ENCODE measurements at places on chromosomes 5 and 9. TPM values are rescaled to one million over a fixed set of nuclear protein-coding genes. Genes with fewer than 3 reads are reported as not detected.

SEMA6A gene
- total RNA-seq: 30.0 TPM

CTNND2 gene
- 39.4 TPM for total RNA-seq

OR13C8 gene
- not detected for total RNA-seq

ZNF622 gene
- total RNA-seq: 24.0 TPM

DNA sequence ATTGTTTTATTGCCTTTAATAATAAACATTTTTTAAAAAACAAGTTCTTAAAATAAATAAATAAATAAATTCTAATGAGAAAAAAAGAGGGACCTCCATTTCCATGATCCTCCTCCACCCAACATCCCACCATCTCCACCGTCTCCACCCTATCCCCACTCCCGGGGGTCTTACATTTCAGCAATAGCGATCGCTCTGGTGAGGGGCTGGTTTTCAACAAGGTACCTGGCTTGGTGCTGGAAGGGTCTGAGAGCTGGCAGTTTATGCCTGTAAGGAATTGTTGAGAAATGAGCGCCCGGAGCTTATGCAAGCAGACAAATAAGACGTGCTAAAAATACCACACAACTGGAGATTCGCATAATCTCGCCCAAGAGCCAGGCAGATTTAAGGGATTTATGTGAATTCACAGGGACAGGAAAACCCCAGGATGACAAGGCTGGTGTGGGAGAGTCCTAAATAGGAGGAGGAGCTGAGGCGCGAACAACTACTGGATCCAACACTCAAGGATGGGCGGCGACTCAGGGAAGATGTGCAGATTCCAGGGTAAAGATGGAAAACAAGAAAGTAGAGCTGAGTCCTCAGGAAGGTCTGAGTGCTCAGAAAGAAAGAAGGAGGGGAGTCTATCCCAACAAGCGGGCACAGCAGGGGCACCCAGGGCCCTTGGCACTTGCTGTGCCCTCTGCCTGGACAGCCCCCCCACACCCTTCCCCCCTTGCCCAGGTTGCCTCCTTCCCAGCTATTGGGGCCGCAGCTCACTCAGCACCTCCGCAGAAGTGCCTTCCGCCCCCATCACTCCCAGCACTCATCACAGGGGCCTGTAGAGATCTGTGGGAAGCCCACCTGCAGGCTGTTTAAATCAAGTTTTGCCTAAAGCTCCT, 27.0 kb downstream of the TRIM14 start:
- no peak overlapping the region for H3K27ac ChIP-seq
- peaks cover 17% of the 10 kb centered on the region for H3K27me3 ChIP-seq
- no peaks in the 10 kb centered on the region for H3K4me1 ChIP-seq
- no peaks in the 10 kb centered on the region for H3K36me3 ChIP-seq
- H3K4me3 ChIP-seq: no peak overlapping the region

DNA sequence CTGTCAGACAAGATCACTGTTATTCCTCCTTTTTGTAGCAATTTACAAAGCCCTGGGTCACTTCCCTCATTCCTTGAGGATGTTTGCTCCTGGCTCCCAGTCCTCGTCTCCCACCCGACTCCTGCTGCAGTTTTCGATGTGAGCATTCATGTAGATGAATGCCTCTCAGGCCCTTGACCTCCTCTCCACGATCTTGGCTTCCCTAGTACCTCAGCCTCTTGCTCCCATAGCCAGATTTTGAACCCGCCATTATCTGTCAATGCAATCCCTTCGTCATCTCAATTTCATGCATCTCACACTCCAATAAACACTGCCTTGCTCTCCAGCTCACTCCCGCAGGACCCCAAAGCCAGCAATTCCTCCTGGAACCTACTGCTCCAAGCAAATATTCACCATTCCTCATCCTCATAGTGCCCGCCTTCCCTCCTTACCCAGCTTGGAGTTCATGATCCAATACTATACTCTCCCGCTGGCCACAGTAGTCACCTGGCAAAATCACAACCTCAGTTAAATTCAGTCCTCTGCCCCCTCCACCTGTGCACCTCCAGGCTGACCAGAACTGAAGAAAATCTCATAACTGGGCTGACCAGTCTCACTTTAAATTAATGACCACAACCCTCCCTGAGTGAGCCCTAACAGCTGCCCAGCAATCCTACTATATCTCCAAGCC, 35.1 kb upstream of the JADE2 start:
- no peak overlapping the region for H3K27ac ChIP-seq
- no peak overlapping the region for H3K4me3 ChIP-seq
- no peaks in the 10 kb centered on the region for H3K4me1 ChIP-seq
- no peaks in the 10 kb centered on the region for H3K27me3 ChIP-seq
- no peak for DNase-seq
- no peaks in the 10 kb centered on the region for H3K36me3 ChIP-seq

DNA sequence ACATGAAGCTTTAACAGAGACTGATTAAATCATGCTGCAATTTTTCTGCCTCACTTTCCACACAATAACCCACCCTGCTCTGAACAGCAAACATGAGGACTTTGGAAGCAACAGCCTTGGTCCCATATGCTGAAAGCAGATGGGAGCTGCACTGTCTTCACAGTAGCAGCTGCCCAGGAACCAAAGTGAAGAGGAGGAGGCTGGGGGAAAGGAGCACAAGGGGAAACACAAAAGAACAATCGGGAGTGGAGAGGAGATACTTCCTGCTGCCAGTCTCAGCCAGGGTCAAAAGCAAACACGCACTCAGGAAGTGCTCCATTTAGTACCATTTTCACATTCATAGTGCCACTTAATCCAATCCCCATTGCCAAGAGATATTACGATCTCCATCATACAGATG, 183.3 kb upstream of the PUM3 start:
- peak overlapping the region; percentile 13 for H3K27ac ChIP-seq
- peaks cover 11% of the 10 kb centered on the region for H3K27me3 ChIP-seq
- H3K4me1 ChIP-seq: peaks cover 5% of the 10 kb centered on the region
- no peaks in the 10 kb centered on the region for H3K36me3 ChIP-seq

DNA sequence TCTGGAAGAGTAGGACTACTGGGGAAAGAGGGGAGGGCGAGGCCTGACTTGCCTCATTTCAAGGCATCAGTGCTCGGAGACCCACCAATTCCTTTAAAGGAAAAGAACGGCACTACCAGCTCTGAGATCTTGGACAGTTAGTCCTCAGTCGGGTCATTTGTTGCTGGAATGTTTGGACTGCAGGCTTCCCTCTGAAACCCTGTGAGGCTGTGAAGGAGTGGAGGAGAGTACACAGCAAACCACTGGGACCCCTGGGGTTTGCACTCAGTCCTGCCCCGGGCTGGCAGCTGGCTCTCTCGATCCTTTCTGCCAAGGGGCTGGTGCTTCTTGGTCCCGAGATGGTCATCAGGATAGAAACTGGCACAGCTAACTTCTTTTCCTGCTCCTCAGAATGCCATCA, 194.5 kb downstream of the TRIO start:
- H3K36me3 ChIP-seq: peaks cover 11% of the 10 kb centered on the region
- peaks cover 29% of the 10 kb centered on the region for H3K4me1 ChIP-seq
- H3K27ac ChIP-seq: no peak overlapping the region
- no peak for DNase-seq
- H3K4me3 ChIP-seq: no peak overlapping the region
- no peaks in the 10 kb centered on the region for H3K27me3 ChIP-seq

- no peaks in the 10 kb centered on the region for H3K27me3 ChIP-seq
- no peak for DNase-seq
- H3K4me3 ChIP-seq: no peak overlapping the region
- H3K4me1 ChIP-seq: no peaks in the 10 kb centered on the region
- no peak overlapping the region for H3K27ac ChIP-seq
These were observed 25.6 kb upstream of the LARP1 start for GRCh38 chr5:154729613-154730012.

GRCh38 chr9:101172616-101173015, 144.1 kb downstream of the PLPPR1 start:
- no peak for DNase-seq
- H3K36me3 ChIP-seq: no peaks in the 10 kb centered on the region

- no peak overlapping the region for H3K4me3 ChIP-seq
- DNase-seq: no peak
- H3K4me1 ChIP-seq: no peaks in the 10 kb centered on the region
- H3K27ac ChIP-seq: no peak overlapping the region
- H3K36me3 ChIP-seq: no peaks in the 10 kb centered on the region
These were observed 184.0 kb downstream of the PBX3 start for GRCh38 chr9:125931211-125931610.

GRCh38 chr9:136552117-136552703, 6.4 kb upstream of the NOTCH1 start:
- no peak overlapping the region for H3K27ac ChIP-seq
- DNase-seq: no peak
- H3K27me3 ChIP-seq: no peaks in the 10 kb centered on the region
- H3K4me3 ChIP-seq: peak overlapping the region; percentile 67
- no peaks in the 10 kb centered on the region for H3K36me3 ChIP-seq

DNA sequence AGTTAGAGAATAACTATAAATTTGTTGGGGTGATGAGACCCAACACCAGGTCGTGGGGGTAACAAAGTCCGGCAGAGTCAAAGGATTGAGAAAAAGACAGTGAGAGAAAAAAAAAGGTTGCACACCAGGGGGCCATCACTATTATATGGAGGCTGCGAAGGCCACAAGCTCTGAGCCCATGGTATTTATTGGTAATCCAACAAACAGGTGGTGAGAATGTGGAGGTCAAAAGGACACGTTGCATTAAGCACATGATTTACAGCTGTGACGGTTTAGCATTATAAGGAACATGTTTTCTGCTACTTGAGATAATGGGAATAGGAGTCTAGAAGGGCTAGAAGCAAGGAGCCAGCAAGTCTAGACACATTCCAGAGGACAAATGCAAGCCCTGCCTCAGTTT, 2202.2 kb upstream of the C9orf72 start:
- H3K4me1 ChIP-seq: no peaks in the 10 kb centered on the region
- H3K27ac ChIP-seq: no peak overlapping the region
- no peak for DNase-seq

DNA sequence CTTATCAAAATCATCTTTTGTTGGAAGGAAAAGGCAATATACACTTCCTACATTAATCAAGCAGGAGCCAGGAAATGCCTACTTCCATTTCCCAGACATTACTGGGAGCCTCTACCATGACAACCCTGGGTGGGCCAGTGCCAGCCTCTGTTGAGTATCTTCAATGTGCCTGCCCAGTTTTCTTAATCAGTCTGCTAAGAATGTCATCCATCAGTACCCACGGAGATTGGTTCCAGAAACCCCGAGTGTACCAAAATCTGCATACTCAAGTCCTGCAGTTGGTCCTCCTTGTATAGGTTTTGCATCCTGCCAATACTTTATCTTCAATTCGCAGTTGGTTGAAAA, 82.4 kb downstream of the MARCHF3 start:
- no peaks in the 10 kb centered on the region for H3K36me3 ChIP-seq
- H3K4me3 ChIP-seq: no peak overlapping the region
- no peak overlapping the region for H3K27ac ChIP-seq
- no peaks in the 10 kb centered on the region for H3K27me3 ChIP-seq
- no peak for DNase-seq

GRCh38 chr9:13967438-13967837, 346.5 kb downstream of the NFIB start:
- no peak overlapping the region for H3K27ac ChIP-seq
- H3K36me3 ChIP-seq: no peaks in the 10 kb centered on the region
- no peaks in the 10 kb centered on the region for H3K27me3 ChIP-seq
- no peak overlapping the region for H3K4me3 ChIP-seq

DNA sequence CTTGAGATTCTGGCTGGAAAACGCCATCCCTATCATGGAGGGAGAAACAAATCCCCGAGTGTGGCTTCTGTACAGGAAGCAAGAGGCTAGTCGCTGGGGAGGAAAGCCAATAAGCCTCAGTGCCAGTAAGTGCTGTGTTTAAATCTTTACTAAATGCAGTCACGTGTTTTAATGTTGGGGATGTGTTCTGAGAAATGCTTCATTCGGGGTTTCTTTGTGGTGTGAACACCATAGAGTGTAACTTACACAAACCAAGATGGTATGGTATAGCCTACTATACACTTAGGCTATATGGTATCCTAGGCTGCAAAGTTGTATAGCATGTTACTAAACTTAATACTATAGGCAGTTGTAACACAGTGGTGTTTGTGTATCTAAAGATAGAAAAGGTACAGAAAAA, 94.7 kb downstream of the GCNT1 start:
- no peak overlapping the region for H3K4me3 ChIP-seq
- no peaks in the 10 kb centered on the region for H3K4me1 ChIP-seq
- H3K36me3 ChIP-seq: no peaks in the 10 kb centered on the region
- H3K27me3 ChIP-seq: no peaks in the 10 kb centered on the region
- no peak overlapping the region for H3K27ac ChIP-seq
- DNase-seq: no peak

- H3K4me3 ChIP-seq: no peak overlapping the region
- no peaks in the 10 kb centered on the region for H3K36me3 ChIP-seq
- no peak for DNase-seq
- H3K4me1 ChIP-seq: peaks cover 13% of the 10 kb centered on the region
- H3K27me3 ChIP-seq: peaks cover 4% of the 10 kb centered on the region
These were observed 51.5 kb downstream of the ZFAND5 start for GRCh38 chr9:72313507-72313906.

GRCh38 chr5:83937837-83938236, 217.2 kb upstream of the HAPLN1 start:
- H3K27ac ChIP-seq: no peak overlapping the region
- no peak for DNase-seq
- H3K27me3 ChIP-seq: no peaks in the 10 kb centered on the region
- H3K4me3 ChIP-seq: no peak overlapping the region
- no peaks in the 10 kb centered on the region for H3K36me3 ChIP-seq

GRCh38 chr9:132239518-132239917, 77.7 kb downstream of the NTNG2 start:
- no peak for DNase-seq
- no peaks in the 10 kb centered on the region for H3K36me3 ChIP-seq
- peaks cover 12% of the 10 kb centered on the region for H3K4me1 ChIP-seq

GRCh38 chr5:31573494-31574142, 41.5 kb downstream of the C5orf22 start:
- no peak for DNase-seq
- H3K4me3 ChIP-seq: no peak overlapping the region
- H3K4me1 ChIP-seq: no peaks in the 10 kb centered on the region
- no peaks in the 10 kb centered on the region for H3K36me3 ChIP-seq
- peaks cover 13% of the 10 kb centered on the region for H3K27me3 ChIP-seq

DNA sequence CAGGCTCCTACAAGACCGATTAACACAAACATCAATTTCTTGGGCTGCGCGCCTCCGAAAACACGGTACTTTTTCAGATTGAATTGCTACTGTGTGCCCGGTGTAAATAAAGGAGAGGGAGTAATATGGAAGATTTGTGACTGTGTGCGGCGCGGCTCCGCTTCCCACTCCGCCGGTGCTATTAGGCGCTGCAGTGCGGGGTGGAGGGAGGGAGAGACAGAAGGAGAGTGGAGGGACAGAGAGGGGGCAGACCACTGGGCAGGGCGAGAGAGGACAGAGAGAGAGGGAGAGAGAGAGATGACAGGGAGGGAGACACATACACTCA, 24.7 kb upstream of the RNU6ATAC start:
- H3K27ac ChIP-seq: no peak overlapping the region
- H3K36me3 ChIP-seq: no peaks in the 10 kb centered on the region
- peaks cover 25% of the 10 kb centered on the region for H3K4me1 ChIP-seq
- H3K27me3 ChIP-seq: no peaks in the 10 kb centered on the region

- DNase-seq: no peak
- no peaks in the 10 kb centered on the region for H3K27me3 ChIP-seq
- H3K4me1 ChIP-seq: no peaks in the 10 kb centered on the region
- no peak overlapping the region for H3K27ac ChIP-seq
- no peaks in the 10 kb centered on the region for H3K36me3 ChIP-seq
These were observed 16.7 kb upstream of the RIC1 start for GRCh38 chr9:5612185-5612530.

GRCh38 chr5:106584268-106584667, 1086.5 kb downstream of the EFNA5 start:
- H3K27me3 ChIP-seq: no peaks in the 10 kb centered on the region
- no peak for DNase-seq
- H3K4me3 ChIP-seq: no peak overlapping the region
- no peaks in the 10 kb centered on the region for H3K4me1 ChIP-seq

Data from neural crest cell (in vitro differentiated cells).